Prostate gland (tissue), 2 donors: ENCODE measurements at places on chromosomes 7 and 10.

DNA sequence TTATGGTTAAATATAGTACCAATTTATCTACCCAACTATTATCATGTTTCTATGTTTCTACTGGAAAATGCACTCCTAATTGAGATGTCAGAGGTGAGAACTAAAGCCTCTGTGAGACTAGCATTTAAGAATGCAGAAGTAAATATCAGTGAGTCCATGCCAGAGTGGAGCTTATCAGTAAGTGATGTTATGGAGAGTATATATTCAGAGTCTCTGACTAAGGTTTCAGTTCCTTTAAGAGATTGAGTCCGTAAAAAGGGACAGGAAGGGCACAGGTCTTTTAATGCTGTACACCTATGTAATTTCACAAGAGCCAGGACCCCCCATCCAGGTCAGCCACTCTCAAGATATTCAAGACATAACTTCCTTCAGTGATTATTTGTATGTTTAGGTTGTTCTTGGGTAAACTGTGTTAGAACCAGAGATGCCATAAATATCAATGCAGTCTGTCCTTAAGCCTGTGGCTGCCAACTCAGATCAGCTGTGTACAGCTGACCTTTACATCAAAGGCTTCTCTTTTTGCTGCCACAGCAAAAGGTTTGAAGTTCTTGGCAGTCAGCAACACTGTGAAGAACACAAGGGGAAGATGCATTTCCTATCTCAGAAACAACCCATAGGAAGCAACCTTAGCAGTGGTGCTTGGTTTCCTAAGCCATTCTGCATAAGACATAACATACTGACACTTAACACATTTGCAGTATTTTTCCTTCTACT lies 244.8 kb downstream of the BICC1 start:
- H3K36me3 ChIP-seq = no peaks in the 10 kb centered on the region
- no peaks in the 10 kb centered on the region for H3K27me3 ChIP-seq
- no peak overlapping the region for H3K4me3 ChIP-seq
- DNase-seq = no peak

GRCh38 chr7:1713502-1714484 lies 43.7 kb downstream of the ELFN1 start:
- no peaks in the 10 kb centered on the region for H3K27me3 ChIP-seq
- no peak overlapping the region for H3K27ac ChIP-seq

GRCh38 chr10:80524190-80524909 lies 13.4 kb upstream of the SH2D4B start:
- no peaks in the 10 kb centered on the region for H3K36me3 ChIP-seq
- H3K27me3 ChIP-seq = no peaks in the 10 kb centered on the region

GRCh38 chr7:14144538-14144937 lies 155.1 kb upstream of the ETV1 start:
- no peaks in the 10 kb centered on the region for H3K27me3 ChIP-seq
- no peak overlapping the region for H3K27ac ChIP-seq
- no peaks in the 10 kb centered on the region for H3K4me1 ChIP-seq
- H3K36me3 ChIP-seq = no peaks in the 10 kb centered on the region

DNA sequence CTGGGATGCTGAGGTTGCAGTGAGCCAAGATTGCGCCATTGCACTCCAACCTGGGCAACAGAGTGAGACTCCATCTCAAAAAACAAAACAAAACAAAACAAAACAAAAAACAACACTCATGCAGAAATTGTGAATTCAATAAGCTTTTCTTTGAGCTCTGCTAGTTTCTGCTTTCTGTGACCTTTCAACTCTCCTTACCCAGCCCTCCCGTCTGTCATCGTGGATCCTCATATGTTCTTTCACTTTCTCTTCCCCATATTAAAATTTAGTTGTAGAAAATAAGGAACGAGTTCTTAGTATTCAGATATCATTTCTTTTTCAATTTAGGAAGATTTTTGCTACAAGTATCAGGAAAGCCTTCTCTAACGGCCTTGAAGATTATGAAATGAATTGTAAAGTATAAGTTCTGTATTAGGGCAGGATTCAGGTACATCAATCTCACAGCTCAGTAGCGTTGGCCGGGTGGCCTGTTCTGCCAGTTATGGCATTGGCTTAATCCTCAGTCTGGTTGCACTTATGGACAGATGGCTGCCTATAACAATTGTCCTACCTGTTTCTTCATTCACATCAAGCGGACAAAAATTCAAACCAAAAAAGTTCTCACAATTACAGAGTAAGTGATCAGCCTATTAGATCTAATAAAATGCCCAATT lies 1167.0 kb downstream of the SORCS3 start:
- H3K4me1 ChIP-seq = no peaks in the 10 kb centered on the region
- no peak overlapping the region for H3K4me3 ChIP-seq
- H3K36me3 ChIP-seq = no peaks in the 10 kb centered on the region
- no peak for DNase-seq
- H3K27ac ChIP-seq = no peak overlapping the region

- H3K4me3 ChIP-seq = no peak overlapping the region
- no peaks in the 10 kb centered on the region for H3K27me3 ChIP-seq
- H3K4me1 ChIP-seq = no peaks in the 10 kb centered on the region
- no peak overlapping the region for H3K27ac ChIP-seq
- H3K36me3 ChIP-seq = no peaks in the 10 kb centered on the region
These were observed 107.8 kb downstream of the SFMBT2 start for GRCh38 chr10:7302930-7303557.

- no peaks in the 10 kb centered on the region for H3K27me3 ChIP-seq
- no peaks in the 10 kb centered on the region for H3K4me1 ChIP-seq
- no peak overlapping the region for H3K27ac ChIP-seq
- no peak for DNase-seq
- H3K4me3 ChIP-seq = no peak overlapping the region
These were observed 340.1 kb downstream of the NXPH1 start for GRCh38 chr7:8773518-8773917.

GRCh38 chr7:77329466-77330168 lies 86.5 kb downstream of the GSAP start:
- H3K4me3 ChIP-seq = no peak overlapping the region
- DNase-seq = no peak
- H3K4me1 ChIP-seq = no peaks in the 10 kb centered on the region
- H3K27me3 ChIP-seq = no peaks in the 10 kb centered on the region
- no peak overlapping the region for H3K27ac ChIP-seq
- H3K36me3 ChIP-seq = no peaks in the 10 kb centered on the region

GRCh38 chr10:118729641-118730258 lies 25.0 kb downstream of the CACUL1 start:
- H3K36me3 ChIP-seq = no peaks in the 10 kb centered on the region
- H3K27ac ChIP-seq = no peak overlapping the region
- no peaks in the 10 kb centered on the region for H3K27me3 ChIP-seq
- peaks cover 4% of the 10 kb centered on the region for H3K4me1 ChIP-seq
- no peak for DNase-seq

- no peak overlapping the region for H3K4me3 ChIP-seq
- H3K4me1 ChIP-seq = no peaks in the 10 kb centered on the region
- no peak for DNase-seq
- no peaks in the 10 kb centered on the region for H3K36me3 ChIP-seq
These were observed 69.0 kb downstream of the HACD1 start for GRCh38 chr10:17548162-17548561.

- H3K36me3 ChIP-seq = no peaks in the 10 kb centered on the region
- H3K27ac ChIP-seq = no peak overlapping the region
- DNase-seq = no peak
- H3K4me3 ChIP-seq = no peak overlapping the region
These were observed 108.1 kb downstream of the ANLN start for GRCh38 chr7:36497775-36498174.

DNA sequence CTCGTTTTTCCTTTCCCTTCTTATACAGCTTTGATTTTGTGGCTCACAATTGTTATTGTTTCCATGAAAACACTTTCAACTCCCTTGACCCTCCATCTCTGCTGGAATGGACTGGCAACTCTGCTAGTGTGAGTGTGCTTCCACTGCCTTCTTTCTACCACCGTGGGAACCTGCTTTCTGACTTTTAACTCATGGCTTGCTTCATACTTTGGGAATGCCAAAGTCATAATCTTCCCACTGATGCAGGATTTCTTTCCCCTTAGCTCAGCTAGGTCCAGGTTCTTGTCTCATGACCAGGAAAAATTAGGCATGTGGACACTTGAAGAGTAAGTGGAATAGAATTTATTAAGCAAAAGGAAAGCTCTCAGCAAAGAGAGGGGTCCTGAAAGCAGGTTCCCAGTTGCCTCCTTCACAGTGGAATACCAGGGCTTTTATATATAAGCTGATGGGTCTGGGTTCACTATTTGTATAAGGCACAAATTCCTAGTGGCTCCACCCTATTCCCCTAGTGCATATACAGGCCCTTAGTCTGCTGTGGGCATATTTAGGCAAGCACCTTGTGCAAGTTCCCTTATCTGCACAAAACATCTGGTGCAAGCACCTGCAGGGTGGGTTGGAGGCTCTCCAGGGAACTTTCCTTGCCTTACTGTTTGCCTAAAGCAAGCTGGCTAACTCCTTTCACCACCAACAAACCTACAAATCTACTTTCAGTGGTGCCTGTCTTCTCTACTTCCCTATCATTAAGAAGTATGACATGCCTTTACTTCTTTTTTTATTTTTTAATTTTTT lies 119.5 kb downstream of the CFAP58 start:
- no peak overlapping the region for H3K4me3 ChIP-seq
- H3K27ac ChIP-seq = no peak overlapping the region
- H3K4me1 ChIP-seq = no peaks in the 10 kb centered on the region
- peak; percentile 30 for DNase-seq
- no peaks in the 10 kb centered on the region for H3K27me3 ChIP-seq

GRCh38 chr10:61882621-61883370 lies 18.7 kb upstream of the ARID5B start:
- H3K27ac ChIP-seq = no peak overlapping the region
- no peaks in the 10 kb centered on the region for H3K4me1 ChIP-seq
- no peak overlapping the region for H3K4me3 ChIP-seq
- no peaks in the 10 kb centered on the region for H3K36me3 ChIP-seq

DNA sequence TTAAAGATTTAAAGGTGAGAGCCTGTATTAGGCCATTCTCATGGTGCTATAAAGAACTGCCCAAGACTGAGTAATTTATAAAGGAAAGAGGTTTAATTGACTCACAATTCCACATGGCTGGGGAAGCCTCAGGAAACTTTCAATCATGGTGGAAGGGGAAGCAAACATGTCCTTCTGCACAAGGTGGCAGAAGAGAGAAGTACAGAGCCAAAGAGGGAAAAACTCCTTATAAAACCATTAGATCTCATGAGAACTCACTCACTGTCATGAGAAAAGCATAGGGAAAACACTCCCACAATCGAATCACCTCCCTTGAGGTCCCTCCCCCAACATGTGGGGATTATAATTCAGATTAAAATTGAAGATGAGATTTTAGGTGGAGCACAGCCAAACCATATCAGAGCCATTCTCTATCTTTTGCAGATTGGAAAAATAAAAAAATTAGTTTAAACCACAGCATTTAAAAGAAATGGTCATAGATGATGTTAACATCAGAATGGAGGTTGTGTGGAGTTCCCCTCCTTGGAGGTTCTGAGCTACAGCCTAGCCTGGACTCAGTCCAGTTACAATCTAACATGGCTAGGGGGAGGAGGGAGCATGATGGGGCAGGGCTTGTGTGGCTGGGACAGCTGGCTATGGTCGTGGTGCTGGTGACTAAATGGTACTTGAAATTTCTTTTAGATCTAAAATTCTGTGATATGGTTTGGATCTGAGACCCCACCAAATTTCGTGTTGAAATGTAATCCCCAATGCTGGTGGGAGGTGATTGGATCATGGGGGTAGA lies 33.1 kb downstream of the GSTO2 start:
- no peak for DNase-seq
- no peaks in the 10 kb centered on the region for H3K27me3 ChIP-seq
- no peak overlapping the region for H3K4me3 ChIP-seq
- no peak overlapping the region for H3K27ac ChIP-seq
- no peaks in the 10 kb centered on the region for H3K36me3 ChIP-seq

GRCh38 chr10:115514895-115515294 lies 421.7 kb downstream of the ATRNL1 start:
- no peaks in the 10 kb centered on the region for H3K4me1 ChIP-seq
- H3K27me3 ChIP-seq = no peaks in the 10 kb centered on the region
- H3K4me3 ChIP-seq = no peak overlapping the region
- DNase-seq = no peak

DNA sequence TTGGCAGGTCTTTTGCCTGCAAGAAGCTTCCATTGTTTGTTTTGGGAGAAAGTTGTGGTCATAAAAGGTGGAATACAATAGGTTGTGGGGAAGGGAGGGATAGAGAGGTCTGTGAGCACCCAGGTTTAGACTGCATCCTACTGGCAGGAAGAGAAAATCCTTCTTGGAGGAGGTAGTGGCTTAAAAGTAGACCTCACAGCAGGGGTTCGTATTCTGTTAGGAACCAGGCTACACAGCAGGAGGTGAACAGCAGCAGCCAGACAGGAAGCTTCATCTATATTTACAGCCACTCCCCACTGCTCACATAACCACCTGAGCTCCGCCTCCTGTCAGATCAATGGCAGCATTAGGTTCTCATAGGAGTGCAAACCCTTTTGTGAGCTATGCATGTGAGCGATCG lies 245.3 kb downstream of the NSUN6 start:
- H3K36me3 ChIP-seq = no peaks in the 10 kb centered on the region
- H3K4me1 ChIP-seq = no peaks in the 10 kb centered on the region
- H3K27me3 ChIP-seq = no peaks in the 10 kb centered on the region
- H3K4me3 ChIP-seq = no peak overlapping the region

- DNase-seq = no peak
- no peak overlapping the region for H3K27ac ChIP-seq
- no peaks in the 10 kb centered on the region for H3K4me1 ChIP-seq
- H3K36me3 ChIP-seq = no peaks in the 10 kb centered on the region
- H3K4me3 ChIP-seq = no peak overlapping the region
- H3K27me3 ChIP-seq = no peaks in the 10 kb centered on the region
These were observed 124.7 kb downstream of the CUBN start for GRCh38 chr10:17004801-17005380.

DNA sequence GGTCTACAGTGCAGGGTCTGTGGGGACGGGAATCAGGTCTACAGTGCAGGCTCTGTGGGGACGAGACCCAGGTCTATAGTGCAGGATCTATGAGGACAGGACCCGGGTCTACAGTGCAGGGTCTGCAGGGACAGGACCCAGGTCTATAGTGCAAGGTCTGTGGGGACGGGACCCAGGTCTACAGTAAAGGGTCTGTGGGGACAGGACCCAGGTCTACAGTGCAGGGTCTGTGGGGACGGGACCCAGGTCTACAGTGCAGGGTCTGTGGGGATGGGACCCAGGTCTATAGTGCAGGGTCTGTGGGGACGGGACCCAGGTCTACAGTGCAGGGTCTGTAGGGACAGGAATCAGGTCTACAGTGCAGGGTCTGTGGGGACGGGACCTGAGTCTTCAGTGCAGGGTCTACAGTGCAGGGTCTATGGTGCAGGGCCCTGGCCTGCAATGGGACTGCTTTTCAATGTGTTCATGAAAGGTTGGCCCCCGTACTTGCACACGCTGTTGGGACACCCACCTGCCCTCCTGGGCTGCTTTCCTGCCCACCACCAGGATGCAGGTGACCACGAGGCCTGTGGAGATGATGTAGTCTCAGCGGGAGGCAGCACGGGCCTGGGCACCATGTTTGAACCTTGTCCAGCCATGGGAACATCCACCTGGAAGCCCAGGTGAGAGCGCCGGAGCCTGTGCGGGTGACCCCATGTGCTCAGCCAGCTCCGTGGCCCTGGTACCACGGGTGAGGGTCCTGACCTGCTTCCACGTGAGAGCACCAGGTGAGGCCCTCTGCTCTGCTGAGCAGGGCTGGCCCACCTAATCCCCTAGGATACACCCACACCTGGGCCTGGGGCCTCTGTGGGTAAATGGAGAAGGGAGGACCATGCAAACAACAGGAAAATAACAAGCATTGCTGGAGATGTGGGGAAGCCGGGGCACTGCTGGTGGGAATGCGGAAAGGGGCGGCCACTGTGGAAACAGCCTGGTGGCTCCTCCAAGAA lies 91.4 kb upstream of the DIP2C start:
- H3K4me3 ChIP-seq = no peak overlapping the region
- H3K36me3 ChIP-seq = no peaks in the 10 kb centered on the region
- no peak for DNase-seq
- no peaks in the 10 kb centered on the region for H3K4me1 ChIP-seq
